ENCODE measurements at places on chromosomes 4 and X.

GRCh38 chr4:173477016-173477415 lies 53.0 kb downstream of the HAND2 start:
- DNase-seq, result no peak

- no peak for DNase-seq
Measured at GRCh38 chrX:19678941-19679340, 163.6 kb upstream of the MAP3K15 start.

DNA sequence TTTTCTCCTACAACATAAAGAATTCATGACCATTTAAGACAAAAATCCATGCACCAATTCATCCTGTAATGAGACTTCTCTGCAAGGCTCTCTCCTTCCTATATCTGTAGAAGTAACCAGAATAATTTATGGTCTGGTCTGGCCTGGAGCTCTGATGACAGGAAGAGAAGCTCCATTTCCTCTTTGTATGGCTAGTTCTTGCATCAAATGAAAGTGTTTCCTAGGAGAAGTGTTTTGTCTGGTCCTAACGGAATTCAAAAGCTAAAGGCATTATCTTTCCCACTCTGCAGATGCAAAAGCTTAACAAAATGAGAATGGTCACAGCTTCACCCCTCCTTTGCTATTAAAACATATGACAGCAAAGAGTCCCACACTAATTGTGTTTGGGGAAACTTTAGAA lies 55.1 kb downstream of the SPATA18 start:
- no peak for DNase-seq

DNA sequence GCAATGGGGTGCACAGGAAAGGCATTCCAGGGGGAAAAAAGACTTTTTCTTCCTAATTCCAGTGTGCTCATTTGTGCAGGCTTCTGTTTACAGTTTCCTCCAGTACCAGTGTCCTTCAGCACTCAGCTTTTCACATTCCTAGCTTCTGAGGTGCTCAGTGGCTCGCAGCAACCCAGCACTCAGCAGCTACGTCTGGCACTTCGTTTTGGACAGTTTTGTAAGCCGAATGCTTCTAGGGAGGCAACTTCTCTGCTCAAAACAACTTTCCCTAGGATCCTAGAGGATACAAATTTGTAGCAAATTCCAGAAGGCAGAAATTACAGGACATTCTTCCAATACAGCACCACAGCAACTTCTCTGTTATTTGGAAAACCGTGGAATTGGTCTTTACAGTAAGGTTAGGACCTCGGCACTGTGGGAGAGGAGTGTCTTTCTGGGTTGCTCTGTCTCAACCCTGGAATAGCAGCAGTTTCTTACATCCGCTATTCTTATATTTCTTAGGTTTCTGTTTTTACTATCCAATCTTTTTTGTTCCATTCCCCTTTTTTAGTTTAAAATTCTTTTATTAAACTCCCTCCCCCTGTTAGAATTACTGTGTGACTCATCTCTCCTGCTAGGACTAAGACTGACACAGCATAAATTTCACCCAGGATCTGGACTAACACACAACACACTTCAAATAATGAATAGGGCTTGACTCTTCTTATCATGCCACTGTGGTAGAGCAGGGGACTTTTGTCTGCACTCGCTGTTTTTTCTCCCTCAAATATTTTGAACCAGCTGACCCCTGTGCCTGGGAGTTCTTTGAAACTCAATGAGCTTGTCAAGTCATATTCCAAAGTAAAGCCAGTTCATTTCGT lies 1314.7 kb downstream of the FSTL5 start:
- DNase-seq, result no peak

DNA sequence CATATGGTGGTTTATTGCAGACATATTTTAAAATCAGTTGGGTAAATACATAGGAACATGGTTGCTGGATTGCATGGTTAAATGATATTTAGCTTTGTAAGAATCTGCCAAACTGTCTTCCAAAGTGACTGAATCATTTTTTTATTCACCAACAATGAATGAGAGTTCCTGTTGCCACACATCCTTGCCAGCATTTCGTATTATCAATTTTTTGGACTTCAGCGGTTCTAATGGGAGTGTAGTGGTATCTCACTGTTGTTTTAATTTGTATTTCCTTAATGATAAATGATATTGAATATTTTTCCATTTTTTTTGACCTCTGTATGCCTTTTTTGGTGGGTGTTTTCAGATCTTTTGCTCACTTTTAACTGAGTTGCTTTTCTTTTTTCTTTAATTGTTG lies 1.4 kb upstream of the MTHFD2L start:
- DNase-seq, result no peak

DNA sequence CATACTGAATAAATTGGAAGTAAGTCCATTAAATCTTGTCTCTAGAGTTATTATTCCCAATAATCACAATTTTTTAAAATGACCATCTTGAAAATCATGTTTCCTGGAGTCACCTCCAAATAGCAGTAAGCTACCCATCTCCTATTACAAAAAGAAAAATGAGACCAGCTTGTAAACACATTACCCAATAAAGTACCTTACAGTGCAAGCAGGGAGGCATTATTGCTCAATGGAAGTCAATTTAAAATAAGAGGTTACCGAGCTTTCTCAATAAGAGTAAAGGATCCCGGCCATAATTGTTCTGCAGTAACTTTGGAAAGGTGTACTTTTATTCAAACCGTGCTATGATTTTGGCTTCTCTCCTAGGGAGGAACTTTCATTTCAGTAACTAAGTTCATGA lies 78.0 kb downstream of the DMD start:
- DNase-seq, result no peak

DNA sequence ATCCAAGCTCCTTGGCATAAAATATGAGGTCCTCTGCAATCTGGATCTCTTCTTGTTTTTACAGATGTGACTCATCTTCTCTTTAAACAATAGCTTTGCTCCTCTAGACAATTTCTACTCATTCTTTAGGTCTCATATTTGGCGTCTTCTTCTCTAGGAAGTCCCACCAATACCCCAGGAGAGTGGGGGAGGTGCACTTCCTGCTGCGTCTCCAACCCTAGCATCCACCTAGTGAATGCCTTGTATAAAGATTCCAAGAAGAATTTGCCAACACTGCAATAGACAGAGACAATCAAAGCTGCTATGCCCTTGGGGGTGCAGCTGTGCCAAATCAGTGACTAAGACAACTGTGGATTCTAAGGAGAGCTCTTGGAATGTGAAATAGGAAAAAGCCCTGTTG lies 45.7 kb upstream of the SLC10A7 start:
- DNase-seq, result no peak

DNA sequence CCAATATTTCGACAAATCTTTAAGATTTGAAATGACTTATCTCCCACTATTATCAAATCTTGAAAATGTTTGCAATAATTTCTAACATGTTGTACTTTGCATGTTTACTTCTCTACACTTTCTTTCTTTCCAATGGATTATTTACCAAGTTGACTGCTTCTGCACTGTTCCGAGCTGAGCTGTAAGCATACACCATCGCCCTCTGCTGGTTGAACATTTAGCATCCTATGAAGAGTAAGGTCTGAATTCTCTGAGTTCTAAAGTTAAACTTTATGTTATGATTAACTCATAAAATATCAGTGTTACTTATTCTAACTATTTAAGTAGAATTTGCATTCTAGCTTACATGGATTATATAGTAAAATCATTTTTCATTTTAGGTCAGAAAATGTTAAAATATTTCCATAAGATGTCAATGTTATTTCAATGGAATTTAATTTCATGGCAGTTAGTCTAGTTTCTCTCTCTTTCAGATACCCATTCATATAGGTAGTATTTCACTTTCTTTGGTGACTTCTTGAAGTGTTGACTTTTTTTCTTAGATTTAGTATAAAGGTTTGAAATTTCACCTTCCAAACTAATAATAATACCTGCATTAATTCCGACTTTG lies 137.4 kb downstream of the DKK2 start:
- DNase-seq, result no peak

- no peak for DNase-seq
Measured at GRCh38 chrX:10414862-10415261, 205.5 kb downstream of the MID1 start.

GRCh38 chr4:679104-679481 lies 4.8 kb downstream of the MYL5 start:
- no peak for DNase-seq

GRCh38 chr4:82437285-82438005 lies 7.1 kb downstream of the ENOPH1 start:
- DNase-seq, result no peak

- no peak for DNase-seq
Measured at GRCh38 chr4:148495463-148495862, 53.2 kb upstream of the NR3C2 start.

GRCh38 chr4:102344520-102344953 lies 745 bp downstream of the SLC39A8 start:
- peak; percentile 44 for DNase-seq

DNA sequence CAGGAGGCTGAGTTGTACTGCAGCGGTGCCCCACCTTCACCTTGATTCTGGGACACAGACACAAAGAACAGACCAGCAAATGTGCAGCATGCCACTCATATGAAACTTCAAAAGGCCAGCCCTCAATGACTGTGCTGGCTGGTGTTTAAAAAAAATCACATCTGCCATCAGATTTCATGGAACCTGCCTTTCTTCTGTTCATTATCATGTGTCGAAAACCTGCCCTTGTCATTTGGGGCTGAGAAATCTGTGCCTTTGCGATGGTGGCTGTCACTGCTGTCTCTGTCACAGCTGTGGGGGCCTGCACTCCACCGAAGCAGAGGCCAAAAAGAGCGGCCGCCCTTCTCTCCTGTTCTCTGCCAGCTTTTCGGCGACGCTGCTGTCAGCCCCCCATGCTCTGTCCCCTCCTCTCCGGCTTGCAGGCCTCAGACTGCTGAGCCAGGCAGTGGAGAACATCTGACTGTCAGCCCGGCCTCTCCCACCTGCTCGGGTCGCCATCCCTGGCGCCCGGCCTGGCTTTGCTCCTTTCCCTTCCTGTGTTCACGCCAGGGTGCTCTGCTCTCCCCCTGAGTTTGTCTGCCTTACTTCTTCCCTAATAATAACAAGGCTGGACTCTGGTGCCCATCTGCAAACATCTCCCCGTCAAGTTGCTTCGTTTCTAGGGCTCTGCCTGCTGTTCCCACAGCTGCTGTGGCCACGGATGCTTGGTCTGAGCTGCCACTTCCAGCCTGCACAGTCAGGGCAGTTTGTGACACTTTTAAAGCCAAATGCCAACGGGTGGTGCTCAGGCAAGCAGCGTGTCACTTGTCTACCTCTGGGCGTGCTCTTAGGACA lies 355.2 kb downstream of the UNC5C start:
- no peak for DNase-seq

DNA sequence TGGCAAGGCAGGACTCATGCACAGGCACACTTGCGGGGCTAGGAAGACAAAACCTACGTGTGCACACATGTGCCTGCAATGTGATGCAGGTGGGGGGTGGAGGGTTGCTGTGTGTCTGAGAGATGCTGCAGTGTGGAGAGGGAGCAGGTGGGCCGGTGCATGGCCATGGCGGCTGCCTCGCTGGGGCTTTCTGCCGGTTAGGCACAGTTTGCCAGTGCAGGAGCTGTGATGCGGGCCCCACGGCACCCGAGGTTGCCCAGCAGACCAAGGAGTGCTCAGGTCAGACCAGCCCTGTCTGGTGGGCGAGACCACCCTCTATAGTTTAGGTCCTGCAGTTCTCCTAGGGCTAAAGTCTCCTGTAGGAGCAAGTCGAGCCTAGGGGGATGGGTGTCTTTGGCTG lies 4.4 kb upstream of the AFM start:
- no peak for DNase-seq

GRCh38 chrX:134460862-134461220 lies 876 bp downstream of the HPRT1 start:
- DNase-seq, result no peak

DNA sequence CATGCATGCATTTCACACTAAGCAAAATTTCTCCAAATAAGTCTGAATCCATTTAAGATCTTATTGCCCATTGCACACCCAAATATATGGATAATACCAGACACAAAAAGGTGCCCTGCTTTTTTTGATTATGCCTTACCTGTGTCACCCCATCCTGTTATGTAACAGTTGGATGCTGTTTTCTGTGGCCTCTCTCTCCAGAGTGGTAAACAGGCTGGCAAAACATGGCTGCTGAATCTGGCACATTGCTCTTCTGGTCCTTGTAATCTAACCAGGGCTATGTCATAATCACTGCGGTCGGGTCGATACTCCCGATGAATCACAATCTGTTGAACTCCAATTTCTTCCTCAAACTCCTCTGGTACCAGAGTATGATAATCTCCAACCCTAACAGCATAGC lies 70.1 kb downstream of the PRSS12 start:
- DNase-seq, result no peak

- DNase-seq, result no peak
Measured at GRCh38 chr4:41408150-41408549, 129.8 kb upstream of the LIMCH1 start.

GRCh38 chr4:24582235-24582832 lies 2.0 kb downstream of the DHX15 start:
- DNase-seq, result no peak

All from stimulated activated CD8-positive, alpha-beta memory T cell treated with anti-CD3 and anti-CD28 coated beads, Interleukin-4, amount 100 ng/mL, for 24 hours (primary cell).